ENCODE measurements at places on chromosomes 16 and 17.
A peak's percentile ranks its signal among the peaks of the same experiment; 100 is the strongest.

GRCh38 chr16:48395375-48395774 is 10.2 kb upstream of the SIAH1 start:
- no peak for DNase-seq

DNA sequence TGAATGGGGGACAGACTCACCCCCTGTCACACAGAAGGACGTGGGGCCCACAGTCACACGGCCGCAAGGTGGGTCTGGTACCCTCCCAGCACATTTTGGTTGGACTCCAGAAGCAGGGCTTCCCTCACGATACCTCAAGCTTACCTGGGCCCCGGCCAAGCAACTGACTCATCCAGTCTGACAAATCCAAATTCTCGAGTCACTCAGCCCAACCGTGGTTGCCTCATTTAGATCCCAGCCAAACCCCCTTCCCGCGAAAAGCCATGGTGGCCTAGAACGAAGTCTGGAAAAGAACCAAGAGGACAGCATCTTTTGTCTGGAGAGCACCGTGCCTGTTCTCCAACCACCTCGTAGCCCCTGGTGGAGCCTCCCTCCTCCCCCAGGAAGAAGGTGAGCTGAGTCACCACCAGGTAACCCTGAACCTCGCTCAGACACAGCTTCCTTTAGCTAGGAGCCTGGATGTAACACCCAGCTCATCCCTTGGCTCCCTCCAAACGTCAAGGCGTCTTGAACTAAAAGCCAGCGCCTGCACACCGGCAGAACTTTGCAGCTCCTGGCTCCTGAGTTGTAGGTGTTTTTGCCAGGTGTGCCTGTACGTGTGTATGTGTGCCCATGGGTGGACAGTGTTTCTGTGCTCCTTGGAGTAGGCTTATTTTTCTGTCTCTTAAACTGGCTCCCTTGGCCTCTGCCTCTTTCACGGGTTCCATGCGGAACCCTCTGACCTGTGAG is 78.9 kb downstream of the CMIP start:
- peak; percentile 52 for DNase-seq

DNA sequence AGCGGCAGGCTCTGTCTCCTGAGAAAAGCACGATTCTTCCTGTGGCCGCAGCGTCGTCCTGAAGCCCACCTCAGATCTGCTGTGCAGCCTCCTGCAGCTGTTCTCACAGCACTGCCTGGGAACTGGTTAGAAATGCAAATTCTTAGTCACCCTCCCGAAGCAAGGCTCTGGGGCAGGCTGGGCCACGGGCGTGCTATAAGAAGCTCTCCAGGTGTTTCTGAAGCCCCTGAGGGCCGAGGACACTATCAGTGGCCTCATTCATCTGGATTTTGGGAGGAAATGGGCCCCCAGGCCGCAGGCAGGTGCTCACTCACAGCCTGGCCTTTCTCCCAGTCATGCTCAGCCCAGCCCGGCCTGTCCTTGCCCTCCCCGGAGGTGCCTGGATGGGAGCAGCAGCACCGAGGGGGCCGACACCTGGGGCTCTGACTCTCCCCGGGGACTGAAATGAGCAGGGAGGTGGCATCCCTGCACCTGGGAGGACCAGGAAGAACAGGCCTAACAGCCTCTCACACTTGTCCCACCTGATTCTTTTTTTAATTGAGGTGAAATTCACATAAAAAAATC is 10.4 kb upstream of the NLRC3 start:
- no peak for DNase-seq

DNA sequence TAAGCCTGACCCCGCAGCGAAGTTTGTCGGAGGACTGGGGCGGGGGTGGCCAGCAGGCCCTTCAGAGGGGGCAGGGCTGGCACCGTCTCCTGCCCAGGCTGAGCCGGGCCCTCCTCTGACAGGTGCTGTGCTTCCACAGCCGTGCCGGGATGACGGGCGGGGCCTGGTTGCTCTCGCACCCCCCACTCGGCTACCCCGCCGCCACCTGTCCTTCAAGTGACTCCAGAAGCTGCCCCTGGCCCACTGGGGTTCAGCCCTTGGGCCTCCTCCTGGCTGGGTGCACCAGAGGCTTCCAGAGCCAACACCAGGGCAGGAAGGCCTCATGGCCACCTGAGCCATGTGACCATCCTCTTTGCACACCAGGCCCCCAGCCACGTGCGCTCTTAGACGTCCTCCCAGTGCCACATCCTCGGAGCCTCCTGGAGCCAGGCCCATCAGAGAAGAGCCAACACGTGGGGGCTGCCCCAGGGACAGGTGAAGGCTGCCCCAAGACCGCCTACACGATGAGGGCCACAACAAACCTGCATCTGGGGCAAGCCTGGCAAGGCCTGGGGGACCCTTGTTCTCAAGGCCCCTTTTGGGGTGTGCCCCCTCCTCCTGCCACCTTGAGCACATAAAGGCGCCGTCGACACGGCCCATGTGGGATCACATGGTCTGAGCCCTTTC is 7.2 kb downstream of the PDIA2 start:
- DNase-seq = no peak

- DNase-seq = peak; percentile 98
These were observed 49.3 kb upstream of the WSB1 start for GRCh38 chr17:27244491-27245223.

GRCh38 chr16:89113661-89114060 is 20.0 kb downstream of the ACSF3 start:
- DNase-seq = no peak

GRCh38 chr17:47297661-47298400 is 25.9 kb upstream of the EFCAB13 start:
- peak; percentile 63 for DNase-seq

- DNase-seq = peak; percentile 5
These were observed 302.9 kb upstream of the XYLT1 start for GRCh38 chr16:17773698-17774101.

- DNase-seq = no peak
These were observed 112.0 kb downstream of the LITAF start for GRCh38 chr16:11474617-11475291.

DNA sequence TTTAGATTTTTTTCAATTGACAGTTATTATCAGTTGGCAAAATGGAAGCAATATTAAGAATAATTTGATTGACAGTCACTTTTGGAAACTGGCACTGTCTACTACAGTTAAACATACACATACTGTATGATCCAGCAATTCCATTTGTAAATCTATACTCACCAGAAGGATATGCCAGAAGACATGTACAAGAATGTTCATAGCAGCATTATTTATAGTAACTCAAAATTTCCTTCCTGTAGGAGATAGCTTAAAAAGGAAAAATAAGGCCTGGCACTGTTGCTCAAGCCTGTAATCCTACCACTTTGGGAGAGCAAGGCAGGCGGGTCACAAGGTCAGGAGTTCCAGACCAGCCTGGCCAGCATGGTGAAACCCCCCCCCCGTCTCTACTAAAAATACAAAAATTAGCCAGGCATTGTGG is 89.3 kb downstream of the VMP1 start:
- DNase-seq = peak; percentile 57

DNA sequence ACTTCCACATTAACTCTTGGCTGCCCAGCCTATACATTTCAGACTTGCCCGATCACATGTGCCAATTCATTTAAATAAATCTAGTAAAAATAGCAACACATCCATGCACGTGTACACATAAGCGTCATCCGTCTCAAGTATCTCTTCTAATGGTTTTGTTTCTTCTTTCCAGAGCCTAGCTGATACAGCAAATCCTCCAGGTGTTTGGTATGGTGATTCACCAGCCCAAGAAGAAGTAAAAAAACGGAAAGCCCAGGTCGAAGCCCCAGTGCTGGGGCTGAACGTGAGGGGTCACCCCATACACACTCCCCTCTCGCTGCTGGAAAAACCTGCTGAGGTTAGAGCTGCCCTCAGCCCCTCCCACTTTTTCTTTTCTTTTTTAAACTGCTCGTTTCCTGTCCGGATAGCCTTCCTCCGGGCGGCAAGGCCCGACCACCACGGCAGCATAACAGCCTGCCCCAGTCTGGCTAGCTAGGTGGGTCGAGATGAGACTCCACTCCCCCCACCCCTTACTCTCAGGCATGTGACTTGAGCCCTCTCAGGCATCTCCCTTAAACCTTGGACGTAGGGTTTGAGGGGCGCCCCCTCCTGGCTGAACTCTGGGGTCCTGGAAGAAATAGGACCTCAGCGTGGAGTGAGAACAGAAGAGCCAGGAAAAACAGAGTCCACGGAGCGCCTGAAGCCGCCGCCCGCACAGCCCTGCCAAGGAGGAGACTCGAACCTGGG is 13.9 kb upstream of the OR1F1 start:
- no peak for DNase-seq

- no peak for DNase-seq
These were observed 38.6 kb upstream of the PMFBP1 start for GRCh38 chr16:72210555-72210954.

DNA sequence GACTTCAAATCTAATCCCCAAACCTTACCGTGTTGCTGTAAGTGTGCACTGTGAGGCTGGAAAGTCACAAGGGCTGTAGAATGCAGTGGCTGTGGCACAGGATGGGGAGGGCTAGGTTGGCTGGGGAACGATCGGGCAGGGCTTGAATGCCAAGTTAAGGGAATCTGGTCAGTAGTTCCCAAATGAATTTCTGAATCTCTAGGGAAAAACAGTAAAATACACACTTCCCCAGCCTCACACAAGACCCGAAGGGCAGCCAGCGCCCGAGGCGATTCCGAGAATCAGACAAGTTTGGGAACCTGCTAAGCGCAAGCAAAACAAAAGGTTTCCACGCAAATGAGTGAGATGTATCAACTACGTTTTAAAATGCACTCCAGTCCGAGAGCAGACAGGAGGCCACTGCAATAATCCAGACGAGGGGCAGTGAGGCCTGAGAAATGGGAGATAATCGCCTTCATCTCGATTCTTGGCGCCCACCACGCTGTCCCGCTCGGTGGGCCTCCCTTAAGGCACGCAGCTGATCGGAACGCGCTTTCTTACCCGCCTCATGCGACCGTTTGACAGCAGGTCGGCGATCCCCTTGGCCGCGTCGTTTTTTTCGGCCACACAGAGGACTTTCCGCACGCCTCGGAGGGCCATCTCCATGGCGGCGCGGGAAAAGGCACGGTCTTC is 599 bp downstream of the TOP3A start:
- DNase-seq = no peak

DNA sequence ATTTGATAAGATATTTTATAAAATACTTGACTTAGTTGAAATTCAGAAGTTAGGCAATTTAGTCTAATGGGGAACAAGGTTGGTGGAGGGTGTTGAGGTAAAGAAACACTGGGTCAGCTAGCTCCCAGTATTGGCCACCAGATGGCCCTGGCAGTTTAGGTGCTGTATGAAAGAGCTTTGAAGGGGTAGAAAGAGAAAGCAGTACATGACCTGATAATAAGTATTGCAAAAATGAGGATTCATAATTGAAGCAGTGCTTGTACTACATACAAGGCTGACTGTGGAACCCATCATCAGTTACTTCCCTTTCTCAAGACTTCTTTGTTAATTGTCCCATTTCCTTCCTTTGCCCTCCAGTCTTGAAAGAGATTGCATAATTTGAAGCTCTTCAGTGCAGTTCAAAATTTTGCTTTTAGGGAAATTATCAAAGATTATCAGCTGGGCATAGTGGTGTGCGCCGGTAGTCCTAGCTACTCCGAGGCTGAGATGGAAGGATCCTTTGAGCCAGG is 29.4 kb downstream of the TANC2 start:
- peak; percentile 50 for DNase-seq

DNA sequence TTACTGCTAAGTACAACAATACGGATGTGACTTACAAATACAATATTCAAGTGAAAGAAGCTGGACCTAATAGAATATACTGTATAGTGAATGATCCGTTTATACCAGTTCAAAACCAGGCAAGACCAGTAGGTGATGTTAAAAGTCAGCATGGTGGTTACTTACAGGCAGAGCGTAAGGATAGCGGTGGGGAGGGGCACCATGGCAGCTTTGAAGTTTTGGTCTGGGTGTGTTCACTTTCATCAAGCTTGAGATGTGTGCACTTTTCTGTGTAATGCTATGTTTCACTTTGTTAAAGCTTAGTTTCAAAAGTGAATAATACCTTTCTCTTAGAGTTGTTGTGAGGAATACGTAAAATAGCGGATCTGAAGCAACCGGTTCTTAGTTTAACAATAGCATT is 16.5 kb upstream of the SLC35G3 start:
- no peak for DNase-seq

GRCh38 chr16:29699324-29700219 is 20.6 kb downstream of the QPRT start:
- peak; percentile 16 for DNase-seq

- DNase-seq = peak; percentile 73
These were observed at the start of gene MPP2 for GRCh38 chr17:43907425-43907981. MPP2 (minus strand) TSS chr17:43907536; CDS start chr17:43904460, 3,076 bp downstream.

DNA sequence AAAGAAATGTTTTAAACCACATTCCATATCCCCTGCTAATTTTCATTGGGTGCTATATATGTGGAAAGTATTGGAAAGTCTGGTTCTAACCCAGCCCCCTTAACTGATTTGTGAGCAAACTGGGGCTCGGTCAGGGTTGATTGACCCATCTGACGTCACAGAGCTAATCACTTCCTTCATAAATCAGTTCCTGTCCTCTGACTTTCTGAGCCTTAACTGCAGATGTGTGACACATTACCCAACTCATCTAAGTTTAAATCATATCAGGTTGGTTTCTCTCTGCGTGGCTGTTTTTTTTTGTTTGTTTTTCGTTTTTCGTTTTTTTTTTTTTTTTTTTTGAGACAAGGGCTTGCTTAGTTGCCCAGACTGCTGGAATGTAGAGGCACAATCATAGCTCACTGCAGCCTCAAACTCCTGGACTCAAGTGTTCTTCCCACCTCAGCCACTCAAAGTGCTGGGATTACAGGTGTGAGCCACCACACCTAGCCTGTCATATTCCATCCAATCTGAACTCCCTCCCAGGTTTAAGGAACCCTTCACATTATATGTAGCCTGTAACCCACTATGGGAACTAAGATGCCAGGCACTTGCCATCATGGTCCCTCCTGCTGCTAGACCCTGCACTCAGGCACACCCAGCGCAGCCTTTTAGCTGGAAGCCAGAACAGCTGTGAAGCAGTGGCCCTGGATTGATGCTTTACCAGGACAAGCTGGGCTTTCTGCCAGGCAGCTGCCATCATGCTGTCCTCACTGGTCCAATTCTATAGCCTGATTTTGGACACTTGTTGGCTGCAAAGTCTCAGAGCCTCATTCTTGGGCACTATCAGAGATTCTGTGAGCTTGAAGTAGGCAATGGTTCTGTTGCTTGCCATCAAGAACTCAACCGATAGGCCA is 6.9 kb upstream of the BPTF start:
- DNase-seq = no peak

DNA sequence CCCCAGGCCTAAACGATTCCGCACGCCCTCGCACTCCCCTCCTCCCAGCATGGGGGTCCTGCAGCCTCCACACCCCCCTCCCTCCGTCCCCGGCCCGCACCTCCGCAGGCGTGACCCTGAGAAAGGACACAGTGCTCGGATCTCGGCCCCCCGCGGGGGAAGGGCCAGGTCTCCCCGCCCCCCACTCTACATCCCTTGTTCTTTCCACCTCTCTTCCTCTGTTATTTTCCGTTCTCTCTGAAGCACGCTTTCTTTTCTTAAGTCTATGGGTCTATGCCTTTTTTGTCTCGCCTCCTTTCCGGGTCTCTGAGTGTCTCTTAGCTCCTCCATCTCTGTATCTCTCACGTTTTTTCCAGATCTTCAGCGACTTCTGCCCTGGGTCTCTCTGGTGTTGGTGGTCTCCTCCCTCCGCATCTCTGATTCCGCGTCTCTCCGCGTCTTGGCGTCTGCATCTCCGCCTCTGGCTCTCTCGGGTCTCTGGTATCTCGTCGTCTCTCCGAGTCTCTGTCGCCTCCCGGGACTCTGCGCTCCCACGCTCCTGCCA is 2.1 kb upstream of the HES7 start:
- DNase-seq = no peak
